Activated T-cell treated with anti-CD3 and anti-CD28 coated beads, Interleukin-2, amount 50 U/mL, for 4 hours (primary cell): ENCODE measurements at places on chromosomes 13 and 19. TPM values are rescaled to one million over a fixed set of nuclear protein-coding genes. Genes with fewer than 3 reads are reported as not detected.

The NFIX gene
- total RNA-seq = 16.1 TPM

The CAMSAP3 gene
- 0.38 TPM for total RNA-seq

The ZNF627 gene
- 3.5 TPM for total RNA-seq

The OR7A10 gene
- total RNA-seq = not detected

The WDR88 gene
- not detected for total RNA-seq

The LGALS7B gene
- not detected for total RNA-seq

The SYT3 gene
- total RNA-seq = 0.35 TPM

The THAP8 gene
- 1.2 TPM for total RNA-seq

The NOP53 gene
- total RNA-seq = 295 TPM

The CYP4F2 gene
- not detected for total RNA-seq

The PTGIR gene
- total RNA-seq = 4.3 TPM

The KLK1 gene
- total RNA-seq = 0.71 TPM

The TMEM38A gene
- 0.89 TPM for total RNA-seq

The ZMYM5 gene
- 9.2 TPM for total RNA-seq

The IQCN gene
- total RNA-seq = 0.35 TPM

The PDX1 gene
- not detected for total RNA-seq

The A1BG gene
- total RNA-seq = 9.0 TPM

The PSG6 gene
- not detected for total RNA-seq

The PSG3 gene
- not detected for total RNA-seq

The CYP4F8 gene
- total RNA-seq = not detected

The TMPRSS9 gene
- not detected for total RNA-seq

The PTPRH gene
- 0.38 TPM for total RNA-seq

The MYADM gene
- total RNA-seq = 11.6 TPM

The TTYH1 gene
- not detected for total RNA-seq

The LILRA1 gene
- not detected for total RNA-seq

The RDH8 gene
- total RNA-seq = not detected

The FFAR1 gene
- not detected for total RNA-seq

The ZNF527 gene
- 4.5 TPM for total RNA-seq

The LGALS14 gene
- total RNA-seq = not detected

The CNFN gene
- total RNA-seq = not detected

The CBY2 gene
- not detected for total RNA-seq

The KIR2DL4 gene
- not detected for total RNA-seq

The HSH2D gene
- total RNA-seq = 5.7 TPM

The CGB5 gene
- total RNA-seq = not detected

The TNFSF13B gene
- total RNA-seq = 1.4 TPM

The ZNF175 gene
- 5.3 TPM for total RNA-seq

The LMTK3 gene
- 2.6 TPM for total RNA-seq

The TMEM147 gene
- 148 TPM for total RNA-seq

The PGLYRP2 gene
- not detected for total RNA-seq
